ENCODE measurements at places on chromosomes 6 and 20.

DNA sequence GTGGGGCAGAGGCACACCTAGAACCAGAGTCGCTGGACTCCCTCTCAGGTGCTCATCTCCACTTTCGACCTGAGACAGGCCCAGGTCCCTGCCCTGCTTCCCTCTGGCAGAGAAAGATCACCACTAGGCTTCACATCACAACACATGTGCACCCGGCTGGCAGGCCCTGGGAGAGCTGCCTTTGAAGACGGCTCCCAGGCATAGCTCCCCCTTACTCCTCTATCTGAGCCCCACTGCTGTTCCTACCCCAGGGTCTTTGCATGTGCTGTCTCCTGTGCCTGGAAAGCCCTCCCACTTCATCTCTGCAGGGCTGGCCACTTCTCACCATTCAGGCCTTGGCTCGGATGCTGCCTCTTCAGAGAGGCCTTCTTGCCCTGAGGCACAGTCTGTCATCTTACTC is 89.2 kb downstream of the NOL4L start:
- no peak for DNase-seq

DNA sequence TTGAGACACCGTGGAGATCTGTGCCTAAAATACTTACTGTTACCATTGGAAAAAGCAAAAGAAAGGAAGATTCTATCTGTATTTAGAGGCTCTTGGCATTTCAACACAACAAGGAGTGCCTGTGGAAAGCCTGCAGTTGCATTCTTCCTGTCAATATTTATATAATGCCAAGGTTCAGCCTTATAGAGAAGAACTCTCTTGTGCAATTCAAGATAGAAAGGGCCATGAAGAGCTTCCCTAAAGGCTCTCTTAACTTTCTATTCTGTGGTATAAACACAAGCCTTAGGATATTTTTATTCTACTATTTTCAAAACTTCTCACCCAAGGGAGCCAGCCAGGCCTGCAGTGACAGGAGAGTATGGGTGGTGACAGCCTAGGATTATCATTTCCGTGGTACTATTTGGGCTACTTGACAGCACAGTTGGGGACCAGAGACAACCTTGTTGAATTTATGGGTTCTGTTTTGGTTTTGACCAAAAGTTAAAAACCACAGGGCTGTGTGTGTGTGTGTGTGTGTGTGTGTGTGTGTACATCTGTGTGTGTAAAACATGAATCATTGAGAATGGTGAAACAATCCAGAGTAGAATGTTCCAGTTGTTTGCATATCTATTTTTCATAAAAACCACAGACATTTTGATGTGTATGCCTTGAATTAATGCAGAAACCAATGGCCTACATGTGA is 700.9 kb upstream of the SLC35B3 start:
- DNase-seq = no peak

DNA sequence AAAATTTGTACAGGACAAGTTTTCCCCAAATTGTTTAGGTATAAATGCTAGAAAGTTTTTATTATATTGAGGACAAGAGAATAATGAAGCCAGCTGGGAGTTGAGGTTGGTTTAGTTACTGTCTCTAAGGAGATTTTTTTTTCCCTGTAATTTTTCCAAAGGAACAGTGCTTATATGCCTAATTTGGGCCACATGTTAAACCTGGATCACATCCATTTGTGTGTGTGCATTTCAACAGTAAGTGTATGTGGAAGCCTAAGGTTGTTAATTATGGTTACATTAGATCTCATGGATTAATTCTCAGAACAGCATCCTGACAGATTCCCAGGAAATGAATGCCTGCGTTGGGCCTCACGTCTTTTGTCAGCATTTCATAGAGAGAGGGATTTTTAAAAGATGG is 4.5 kb downstream of the IGF2R start:
- no peak for DNase-seq

- no peak for DNase-seq
Observed at GRCh38 chr6:153511896-153512496, 380.9 kb upstream of the RGS17 start.
